Foreskin melanocyte (primary cell): ENCODE measurements at places on chromosomes 3 and 15.
A peak's percentile ranks its signal among the peaks of the same experiment; 100 is the strongest.

GRCh38 chr3:34782871-34783270, 856.5 kb upstream of the ARPP21 start:
- no peak for DNase-seq

DNA sequence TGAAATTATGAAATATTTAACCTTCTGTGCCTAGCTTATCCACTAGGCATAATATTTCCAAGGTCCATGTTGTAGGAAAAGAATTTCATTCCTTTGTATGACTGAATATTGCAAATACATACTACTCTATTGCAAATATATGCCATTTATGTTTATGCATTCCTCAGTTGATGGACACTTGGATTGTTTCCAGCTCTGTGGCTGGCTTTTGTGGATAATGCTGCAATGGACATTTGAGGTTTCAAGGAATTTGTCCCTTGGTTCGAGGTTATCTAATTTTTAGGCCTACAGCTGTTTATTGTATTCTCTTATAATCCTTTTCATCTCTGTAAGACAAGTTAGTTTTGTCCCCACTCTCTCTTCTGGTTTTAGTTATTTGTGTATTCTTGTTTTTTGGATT, 7.7 kb upstream of the AADACL2 start:
- peak; percentile 17 for DNase-seq

DNA sequence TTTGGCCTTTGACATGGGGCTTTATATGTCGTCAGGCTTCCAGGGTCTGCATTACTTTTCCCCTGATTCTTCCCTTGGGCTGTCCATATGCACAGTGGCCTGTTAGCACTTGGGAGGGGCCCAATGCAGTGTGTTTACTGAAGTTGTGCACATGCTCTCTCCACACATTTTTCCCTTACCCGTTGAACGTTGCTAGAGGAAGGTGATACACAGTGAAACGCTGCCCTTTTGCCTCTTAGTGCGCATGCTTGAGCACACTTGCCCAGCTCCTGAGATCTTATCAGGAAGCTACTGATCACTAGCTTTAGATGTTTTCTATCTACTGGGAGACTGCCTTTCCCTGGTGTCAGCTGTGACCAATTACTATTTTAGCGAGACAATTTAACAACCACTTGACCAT, 1198.0 kb downstream of the ROBO1 start:
- no peak for DNase-seq

DNA sequence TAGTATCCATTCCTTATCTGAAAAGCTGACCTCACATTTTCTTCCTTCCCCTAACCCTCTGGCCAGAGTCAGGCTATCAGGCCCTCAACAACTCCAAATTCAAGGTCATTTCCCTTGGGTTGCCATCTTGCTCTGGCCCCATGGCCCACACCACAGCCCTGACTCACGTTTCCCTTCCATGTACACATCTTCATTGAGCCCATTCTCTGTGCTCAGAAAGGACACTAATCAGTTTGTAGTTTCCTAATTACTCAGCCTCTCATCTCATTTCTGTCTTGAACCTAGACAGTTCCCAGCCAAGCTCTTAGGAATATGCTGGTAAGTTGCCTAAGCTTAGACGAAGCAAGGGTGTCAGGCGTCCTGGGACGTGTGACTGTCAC, 14.9 kb downstream of the TGM5 start:
- DNase-seq: no peak

DNA sequence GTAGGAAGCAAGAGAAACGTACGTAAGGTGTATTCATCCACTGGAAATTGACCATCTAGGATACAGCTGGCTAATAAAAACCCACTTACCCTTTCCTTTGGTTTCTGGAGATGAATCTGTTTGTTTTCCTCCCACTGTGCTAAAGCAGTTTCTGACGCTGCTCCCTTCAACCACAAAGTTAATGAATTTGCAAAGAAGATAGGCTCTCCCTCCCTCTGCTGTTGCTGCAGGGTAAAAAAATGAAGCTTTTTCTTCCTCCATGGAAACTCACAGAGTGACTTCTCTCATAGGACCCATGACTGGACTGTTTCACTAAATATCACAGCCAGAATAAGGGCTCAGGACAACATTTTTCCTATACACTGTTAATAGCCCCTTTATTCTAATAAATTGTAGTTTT, 172.1 kb upstream of the LRRN1 start:
- no peak for DNase-seq

GRCh38 chr3:61733876-61734275, 172.5 kb downstream of the PTPRG start:
- DNase-seq: no peak

- no peak for DNase-seq
Measured at GRCh38 chr3:190281308-190282051, 40.8 kb downstream of the CLDN1 start.

DNA sequence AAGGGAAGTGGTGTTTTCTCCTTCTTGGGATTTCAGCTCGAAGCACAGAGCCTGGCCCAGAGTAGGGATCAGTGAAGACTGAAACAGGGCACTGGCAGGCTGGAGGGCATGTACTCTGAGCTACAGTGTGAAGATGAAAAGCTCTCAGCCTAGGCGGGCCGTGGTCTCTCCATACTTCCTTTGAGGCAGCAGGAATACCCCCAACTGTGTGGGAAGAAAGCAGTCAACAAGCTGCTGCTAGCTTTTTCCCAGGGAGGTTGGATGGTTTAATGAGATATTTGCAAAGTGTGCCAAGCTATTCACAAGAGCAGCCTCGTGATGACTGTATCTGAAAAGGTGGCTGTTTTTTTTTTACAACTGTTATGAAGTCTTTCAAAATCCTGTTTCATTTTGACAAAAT, 47.2 kb downstream of the NMNAT3 start:
- no peak for DNase-seq

GRCh38 chr3:38003817-38004414, 13.3 kb downstream of the VILL start:
- no peak for DNase-seq

- DNase-seq: no peak
Measured at GRCh38 chr3:184737641-184738505, 26.0 kb upstream of the MAGEF1 start.

DNA sequence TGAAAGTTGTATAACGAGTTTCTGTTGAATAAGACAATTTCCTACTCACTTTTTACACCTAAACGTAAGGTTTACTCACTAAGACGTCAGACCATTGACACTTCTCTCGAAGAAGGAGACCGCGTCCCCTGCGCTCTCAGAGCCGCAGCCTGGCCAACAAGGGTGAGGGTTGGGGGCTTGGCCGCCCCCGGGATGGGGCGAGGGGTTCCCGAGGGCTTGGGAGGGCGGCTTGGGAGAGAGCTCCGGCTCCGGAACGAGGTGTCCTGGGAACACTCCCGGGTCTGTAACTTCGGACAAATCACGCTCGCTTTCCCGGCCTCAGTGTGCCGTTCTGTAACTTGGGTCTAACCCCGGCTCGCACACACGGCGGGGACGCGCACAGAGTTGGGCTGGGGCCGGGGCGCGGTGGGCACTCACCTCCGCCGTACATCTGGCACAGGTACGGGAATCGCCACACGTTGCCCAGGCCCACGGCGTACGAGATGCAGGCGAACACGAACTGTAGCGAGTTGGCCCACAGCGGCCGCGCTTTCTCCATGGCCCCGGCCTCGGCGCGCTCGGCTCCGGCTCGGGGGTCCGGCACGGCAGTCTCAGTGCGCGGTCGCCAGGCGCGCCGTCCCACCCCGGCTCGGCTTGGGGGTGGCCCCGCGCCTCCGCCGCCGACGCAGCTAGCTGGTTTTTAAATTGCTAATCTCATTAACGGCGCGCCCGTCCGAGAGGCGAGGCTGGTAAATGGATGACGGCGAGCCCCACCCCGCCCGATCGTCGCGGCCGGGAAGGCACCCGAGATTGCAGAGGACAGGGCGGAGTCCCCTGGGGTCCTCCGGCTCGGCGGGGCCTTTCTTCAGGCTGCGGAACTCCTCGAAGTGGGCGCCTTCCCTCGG, at the start of gene SLC6A20:
SLC6A20 (minus strand) TSS at position 655 of the 884 bp plus-strand sequence; CDS start at position 538, 117 bp downstream.
- no peak for DNase-seq

GRCh38 chr15:55496716-55497115, 11.3 kb downstream of the DNAAF4 start:
- DNase-seq: no peak

- DNase-seq: no peak
Measured at GRCh38 chr3:12999147-13000140, 73.8 kb downstream of the IQSEC1 start.

GRCh38 chr15:75696311-75696720, 16.3 kb downstream of the CSPG4 start:
- peak; percentile 97 for DNase-seq

DNA sequence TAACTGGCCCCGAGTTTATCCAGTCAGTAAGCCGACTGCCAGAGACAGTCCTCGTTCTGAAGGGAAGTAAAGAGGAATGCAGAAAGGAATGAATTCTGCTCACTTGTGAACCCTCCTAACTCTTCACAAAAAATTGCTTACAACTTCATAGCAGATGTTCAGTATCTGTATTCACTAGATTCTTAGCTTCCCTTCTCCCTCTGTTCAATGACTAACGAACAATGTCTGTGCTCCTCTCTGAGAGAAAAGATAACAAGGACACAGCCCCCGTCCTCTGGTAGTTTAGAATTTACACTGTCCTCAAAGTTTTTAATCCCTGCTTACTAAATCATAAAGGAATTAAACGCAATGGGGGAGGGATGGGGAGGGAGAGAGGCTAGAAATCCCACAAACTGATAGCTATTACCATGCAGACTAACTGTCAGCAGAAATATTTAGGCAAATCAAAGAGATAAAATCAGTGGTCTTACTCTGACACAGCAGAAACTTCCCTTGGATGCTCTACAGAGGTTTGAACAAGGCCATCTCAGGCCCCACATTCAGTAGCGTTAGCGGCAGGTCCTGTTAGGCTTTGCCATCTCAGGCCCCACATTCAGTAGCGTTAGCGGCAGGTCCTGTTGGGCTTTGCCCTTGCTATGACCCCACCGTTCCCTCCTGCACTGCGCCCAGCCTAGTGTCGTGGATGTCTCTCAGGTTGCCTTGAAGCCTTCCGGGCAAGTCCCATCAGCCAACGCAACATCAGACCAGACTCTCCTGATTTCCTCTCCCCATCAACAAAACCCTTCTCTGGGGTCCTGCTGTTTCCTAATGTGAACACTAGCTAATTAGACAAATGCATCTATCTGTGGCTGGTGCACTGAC, 23.4 kb downstream of the NRROS start:
- no peak for DNase-seq

DNA sequence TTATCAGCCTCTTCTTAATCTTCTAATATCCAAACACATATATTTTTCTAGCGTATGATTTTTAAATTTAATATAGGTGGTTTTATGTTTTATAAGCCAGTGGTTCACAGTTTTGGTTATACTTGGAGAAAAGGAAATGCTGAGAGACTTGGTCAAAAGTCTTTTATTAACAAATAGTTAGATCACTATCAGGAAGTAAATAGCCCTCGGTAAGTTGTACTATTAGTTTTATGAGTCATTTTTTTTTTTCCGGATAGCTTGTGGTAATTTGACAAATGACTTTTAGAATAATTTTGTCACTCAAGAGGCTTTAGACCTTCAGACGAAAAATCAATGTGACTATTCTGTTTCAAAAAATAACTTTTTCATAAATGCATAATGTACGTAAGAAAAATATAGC, 232.2 kb upstream of the ROBO1 start:
- DNase-seq: no peak

DNA sequence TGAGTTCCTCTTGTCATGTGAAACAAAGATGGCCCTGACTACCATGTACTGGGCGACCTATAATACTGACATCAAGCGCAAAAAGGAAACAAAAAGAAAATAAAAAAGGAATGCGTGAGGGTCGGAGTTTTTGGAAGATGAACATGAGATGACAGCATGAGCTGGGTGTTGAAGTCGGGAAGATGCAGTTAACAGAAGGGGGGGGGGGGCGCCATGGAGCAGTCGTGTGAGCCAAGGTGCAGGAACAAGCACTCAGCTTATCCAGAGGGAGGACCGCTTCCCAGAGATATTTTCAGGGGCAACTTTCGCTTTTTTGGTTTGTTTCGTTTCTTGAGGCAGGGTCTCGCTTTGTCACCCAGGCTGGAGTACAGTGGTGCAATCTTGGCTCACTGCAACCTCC, 110.2 kb downstream of the RORA start:
- DNase-seq: no peak

GRCh38 chr15:64507293-64507802, 47.0 kb downstream of the ZNF609 start:
- no peak for DNase-seq

- DNase-seq: peak; percentile 35
Measured at GRCh38 chr15:56871185-56871584, 47.3 kb upstream of the TCF12 start.

GRCh38 chr15:90710436-90711027, 6.6 kb upstream of the BLM start:
- no peak for DNase-seq

- no peak for DNase-seq
Measured at GRCh38 chr3:156554515-156554841, 439 bp downstream of the SSR3 start.

DNA sequence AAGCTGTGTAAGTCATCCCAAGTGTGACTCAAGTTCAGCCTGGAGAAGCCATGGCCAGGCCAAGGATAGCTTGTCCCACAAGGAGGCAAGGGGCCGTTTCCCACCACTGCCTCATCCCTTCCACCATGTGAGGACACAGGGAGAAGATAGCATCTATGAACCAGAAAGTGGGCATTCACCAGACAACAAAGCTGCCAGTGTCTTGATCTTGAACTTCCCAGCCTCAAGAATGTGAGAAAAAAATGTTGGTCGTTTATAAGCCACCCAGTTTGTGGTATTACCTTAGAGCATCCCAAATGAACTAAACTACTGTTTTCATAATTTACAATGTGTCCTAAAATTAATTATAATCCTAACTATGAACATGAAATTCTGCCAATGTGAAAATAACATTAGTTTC, 930.8 kb upstream of the CFAP20DC start:
- DNase-seq: peak; percentile 52

- peak; percentile 42 for DNase-seq
Measured at GRCh38 chr15:70096215-70097062, 1.3 kb downstream of the TLE3 start.

DNA sequence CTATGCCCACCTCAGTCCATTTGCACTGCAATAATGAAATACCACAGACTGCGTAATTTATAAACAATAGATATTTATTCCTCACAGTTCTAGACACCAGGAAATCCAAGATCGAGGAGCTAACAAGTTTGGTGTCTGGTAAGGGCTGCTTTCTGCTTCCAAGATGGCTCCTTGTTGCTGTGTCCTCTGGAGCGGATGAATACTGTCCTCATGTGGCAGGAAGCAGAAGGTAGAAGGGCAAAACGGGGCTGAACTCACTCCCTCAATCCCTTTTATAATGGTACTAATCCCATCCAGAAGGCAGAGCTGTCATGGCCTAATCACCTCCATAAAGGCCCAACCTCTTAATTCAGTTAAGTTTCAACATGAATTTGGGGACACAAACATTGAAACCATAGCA, 75.3 kb downstream of the P2RY1 start:
- DNase-seq: no peak

DNA sequence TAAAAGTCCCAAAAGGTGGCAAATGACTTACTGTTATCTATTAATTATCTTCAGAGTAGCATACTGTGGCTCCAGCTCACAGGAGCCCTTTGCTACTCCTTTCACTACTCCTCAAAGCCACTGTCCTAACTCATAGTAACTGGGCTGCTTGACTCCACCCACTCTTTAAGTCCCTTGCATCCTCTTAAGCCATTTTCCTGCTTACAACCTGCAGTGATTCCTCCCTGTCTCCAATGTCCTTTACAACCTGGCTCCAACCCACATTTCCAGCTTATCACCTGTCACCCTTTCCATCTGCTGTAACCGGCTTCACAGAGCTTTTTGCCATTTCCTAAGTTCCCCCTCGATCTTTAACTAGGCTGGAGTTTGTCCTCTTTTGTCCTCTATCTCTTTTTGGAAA, 388.1 kb downstream of the FGF12 start:
- DNase-seq: no peak
